GM04504 (cell line): ENCODE measurements at places on chromosomes 6 and 20.
A peak's percentile ranks its signal among the peaks of the same experiment; 100 is the strongest.

- peak; percentile 38 for DNase-seq
These were observed 108.7 kb downstream of the NCOA3 start for GRCh38 chr20:47610247-47610944.

DNA sequence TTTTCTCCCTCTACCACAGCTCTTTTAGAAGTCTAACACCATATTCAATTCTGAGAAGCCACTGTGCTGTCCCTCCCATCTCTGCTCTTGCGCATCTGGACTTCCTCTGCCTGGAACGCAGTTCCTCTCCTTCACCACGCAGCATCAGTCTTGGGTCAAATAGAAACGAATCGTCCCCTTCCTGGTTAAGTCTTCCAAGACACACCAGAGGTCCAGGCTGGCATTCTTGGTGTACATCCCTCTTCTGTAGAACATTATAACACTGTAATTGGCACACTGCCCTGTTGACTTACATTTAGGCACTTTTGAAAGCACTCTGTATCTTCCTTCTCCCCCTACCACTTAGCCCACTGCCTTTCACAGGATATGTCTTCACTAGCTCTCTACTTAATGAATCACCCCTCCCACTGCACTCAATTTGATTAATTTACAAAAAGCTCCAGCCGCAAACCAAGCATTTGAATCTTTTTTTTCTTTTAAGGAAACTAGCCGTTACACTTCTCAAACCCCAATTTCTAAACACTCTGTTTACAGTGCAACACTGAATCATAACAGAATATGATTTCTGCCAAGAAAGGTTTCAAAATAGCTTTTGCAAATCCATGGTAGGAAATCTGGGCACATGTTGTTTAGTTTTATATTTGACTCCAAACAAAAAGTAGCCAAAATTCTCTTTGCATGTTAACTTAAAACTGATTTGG, 140.8 kb upstream of the CARMIL1 start:
- DNase-seq = peak; percentile 56

- DNase-seq = no peak
These were observed 115.6 kb upstream of the PTPN1 start for GRCh38 chr20:50394569-50394968.

DNA sequence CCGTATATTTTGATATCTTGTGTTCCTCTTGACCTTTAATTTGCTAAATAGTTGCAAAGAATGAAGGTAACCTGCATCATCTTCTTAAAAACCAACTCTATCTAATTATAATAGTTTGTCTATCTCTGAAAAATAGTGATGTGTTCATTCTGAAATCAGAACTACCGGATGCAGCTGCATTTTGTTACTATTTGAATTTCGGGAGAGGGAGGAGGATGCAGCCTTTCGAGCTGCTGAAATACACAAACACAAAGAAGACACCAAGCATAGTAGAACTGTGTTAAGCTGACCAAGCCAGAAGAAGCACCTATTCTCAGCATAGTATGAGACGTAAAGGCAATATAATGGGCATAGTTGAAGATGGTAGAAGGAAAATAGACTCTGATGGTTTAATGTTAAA, 33.1 kb downstream of the PTPN1 start:
- no peak for DNase-seq

DNA sequence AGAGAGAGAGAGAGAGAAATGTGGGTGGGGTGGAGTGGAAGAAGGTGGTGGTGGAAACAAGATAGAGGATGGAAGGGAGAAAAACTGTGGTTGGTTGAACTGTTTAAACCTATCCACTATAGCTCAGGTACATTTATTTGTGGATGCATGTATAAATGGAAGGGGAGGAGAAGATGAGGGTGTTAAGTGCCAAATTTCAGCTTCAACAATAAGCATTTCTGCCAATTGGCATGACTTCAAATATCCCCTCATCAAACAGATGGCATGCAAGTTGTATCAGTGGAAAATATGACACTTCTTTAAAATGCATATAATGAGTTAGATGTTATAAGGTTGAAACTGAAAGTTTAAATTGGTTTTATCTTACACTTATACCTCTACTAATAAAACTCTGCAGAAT, 216.1 kb downstream of the LMBRD1 start:
- no peak for DNase-seq

DNA sequence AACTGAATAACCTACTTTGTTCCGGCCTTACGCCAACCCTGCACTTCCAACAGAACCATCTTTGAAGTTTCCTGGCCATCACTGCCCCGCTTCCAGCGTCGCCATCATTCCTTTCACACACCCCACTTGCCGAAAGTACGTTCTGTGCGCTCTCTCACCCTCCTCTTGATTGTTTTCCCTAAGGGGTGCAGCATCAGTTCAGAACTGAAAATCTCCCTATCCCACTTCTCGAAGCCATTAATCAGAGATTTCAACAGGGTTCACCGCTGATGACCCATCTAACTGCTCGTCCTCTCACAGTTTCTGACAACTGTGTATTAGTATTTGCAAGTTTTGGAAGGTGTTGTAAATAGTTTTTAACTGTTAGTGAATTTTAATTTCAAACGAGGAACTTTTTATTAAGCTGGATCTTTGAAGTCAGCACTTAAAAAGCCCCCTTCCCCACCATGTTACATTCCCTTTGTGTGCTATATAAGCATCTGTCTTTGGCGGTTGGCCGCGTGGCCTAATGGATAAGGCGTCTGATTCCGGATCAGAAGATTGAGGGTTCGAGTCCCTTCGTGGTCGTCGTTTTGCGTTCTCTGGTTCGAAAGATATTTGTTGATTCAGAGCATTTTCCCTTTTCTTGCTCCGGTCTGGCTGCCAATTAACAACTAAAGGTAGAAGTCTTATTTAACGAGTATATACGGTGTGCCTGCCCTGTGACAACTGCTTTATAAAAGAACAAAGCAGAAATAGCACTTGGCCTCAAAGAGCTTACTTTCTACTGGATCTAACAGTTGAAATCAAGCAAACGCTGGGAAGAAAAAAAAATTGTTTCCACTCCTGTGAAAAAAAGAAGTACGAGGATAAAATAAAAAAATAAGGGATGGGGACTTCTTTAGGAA, 42.6 kb downstream of the TRIM27 start:
- no peak for DNase-seq

DNA sequence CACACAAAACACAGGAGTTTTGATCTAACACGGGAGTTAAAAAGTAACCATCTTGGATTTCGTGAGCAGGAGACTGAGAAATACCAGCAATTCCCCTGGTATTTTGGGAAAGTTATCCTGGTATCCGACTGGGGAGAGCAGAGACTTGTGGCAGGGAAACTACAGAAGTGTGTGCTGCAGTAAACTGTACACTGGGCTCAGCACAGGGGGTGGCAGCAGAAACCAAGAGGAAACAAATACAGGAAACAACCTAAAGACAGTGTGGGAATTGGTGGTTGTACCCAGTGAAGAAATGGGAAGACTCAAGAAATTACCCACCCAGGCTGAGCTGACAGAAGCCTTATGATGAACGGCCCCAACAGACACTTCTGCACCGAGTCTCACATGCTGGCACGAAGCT, 109.8 kb downstream of the CHD6 start:
- no peak for DNase-seq

- DNase-seq = no peak
These were observed 634 bp upstream of the BTBD9 start for GRCh38 chr6:38640216-38640909.

DNA sequence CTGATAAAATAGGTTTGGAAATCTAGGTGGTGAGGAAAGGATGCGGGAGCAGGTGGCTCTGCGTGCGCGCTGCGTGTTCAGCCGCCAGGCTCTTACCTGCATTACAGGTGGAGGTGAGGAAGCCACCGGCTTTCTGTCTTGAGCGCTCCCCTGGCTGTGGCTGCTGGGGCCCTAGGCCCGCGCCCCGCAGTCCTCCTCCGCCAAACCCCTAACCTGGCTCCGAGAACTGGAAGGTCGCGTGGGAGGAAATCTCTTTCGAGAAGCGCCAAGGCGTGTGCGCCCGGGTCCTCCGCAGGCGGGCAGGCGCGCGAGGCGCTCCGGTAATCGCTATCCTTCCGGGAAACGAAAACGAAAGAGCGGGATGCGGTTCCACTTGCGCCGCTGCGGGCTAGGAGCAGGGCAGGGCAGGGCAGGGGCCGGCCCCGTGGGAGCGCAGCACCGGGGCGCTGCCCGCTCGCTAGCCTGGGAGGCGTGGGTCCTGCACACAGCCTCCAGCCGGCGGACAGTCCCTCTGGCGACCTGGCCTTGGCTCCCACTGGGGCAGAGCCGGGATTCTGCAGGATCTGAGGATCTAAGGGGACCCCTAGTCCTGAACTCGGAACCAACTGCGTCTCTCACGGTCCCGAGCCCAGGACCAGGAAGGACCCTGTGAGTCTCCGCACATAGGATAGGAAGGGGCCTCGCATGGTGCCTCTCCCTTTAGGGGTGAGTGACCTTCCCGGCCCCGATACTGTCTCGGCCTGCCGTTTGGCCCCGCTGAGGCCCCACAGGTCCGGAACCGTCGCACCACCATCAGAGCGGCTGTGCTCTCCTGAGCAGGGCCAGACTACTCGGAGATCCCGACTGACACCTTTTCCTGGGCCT, at the start of gene ETV7:
ETV7 (minus strand) TSS at position 230 of the 864 bp plus-strand sequence; CDS start at position 102, 128 bp downstream.
- DNase-seq = no peak

- peak; percentile 95 for DNase-seq
These were observed 101.0 kb downstream of the NRN1 start for GRCh38 chr6:5905431-5906339.

- DNase-seq = no peak
These were observed 220.9 kb downstream of the KIF16B start for GRCh38 chr20:16352321-16352720.

DNA sequence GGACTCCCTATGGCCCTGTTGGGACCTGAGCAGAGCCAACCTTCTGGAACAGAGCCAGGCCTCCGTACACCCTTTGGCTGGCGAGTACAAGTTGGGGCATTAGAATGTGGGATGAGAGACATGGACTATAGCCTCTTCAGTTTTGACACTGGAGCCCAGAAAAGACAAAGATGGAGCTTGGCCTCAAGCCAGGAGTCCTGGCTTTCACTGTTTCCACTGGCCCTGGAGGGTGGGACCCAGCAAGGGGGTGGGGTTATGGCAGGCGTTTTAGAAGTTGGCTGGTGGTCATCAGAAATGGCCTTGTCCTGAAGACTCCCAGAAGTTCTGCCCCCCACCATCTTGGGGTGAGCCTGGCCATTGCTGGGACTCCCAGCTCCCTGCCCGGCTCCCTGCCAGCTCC, 21.8 kb downstream of the ITPR3 start:
- no peak for DNase-seq

DNA sequence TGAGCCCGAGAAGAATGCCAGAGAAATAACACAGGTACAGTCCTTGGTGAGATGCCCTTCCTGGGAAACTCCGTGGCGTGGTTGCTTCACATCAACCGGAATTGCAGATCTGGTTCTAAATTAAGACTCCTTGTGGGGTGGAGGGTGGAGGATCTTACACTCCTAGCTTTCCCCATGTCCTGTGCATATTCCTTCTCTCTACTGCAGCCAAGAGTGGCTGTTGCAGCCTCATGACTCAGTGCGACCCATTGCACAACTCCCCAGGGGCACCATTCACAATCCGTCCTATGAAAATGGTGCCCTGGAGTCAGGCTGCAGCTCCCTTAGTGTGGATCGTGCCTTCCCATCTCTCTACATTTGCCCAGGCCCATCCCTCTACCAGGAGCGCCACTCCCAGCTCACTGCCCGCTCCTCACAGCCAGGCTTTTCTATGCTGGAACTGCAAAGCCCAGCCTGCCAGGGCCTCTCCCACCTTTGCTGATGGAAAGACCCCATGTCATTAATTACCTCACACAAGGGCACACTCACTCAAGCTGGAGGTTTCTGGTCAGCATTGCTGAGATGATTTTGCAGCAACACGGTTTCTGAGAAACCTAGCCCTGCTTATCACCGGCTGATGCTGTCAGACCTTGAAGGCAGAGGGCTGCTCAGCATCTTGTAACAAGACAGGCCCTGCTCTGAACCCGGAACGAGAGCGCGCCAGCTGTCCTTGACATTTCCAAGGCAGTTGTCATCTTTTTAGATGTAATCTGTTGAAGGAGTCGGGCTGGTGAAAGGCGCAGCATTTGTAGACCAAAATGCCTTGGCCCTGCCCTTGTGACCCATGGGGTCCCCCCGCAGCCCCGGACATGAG, 39.7 kb downstream of the SIRPA start:
- peak; percentile 88 for DNase-seq

DNA sequence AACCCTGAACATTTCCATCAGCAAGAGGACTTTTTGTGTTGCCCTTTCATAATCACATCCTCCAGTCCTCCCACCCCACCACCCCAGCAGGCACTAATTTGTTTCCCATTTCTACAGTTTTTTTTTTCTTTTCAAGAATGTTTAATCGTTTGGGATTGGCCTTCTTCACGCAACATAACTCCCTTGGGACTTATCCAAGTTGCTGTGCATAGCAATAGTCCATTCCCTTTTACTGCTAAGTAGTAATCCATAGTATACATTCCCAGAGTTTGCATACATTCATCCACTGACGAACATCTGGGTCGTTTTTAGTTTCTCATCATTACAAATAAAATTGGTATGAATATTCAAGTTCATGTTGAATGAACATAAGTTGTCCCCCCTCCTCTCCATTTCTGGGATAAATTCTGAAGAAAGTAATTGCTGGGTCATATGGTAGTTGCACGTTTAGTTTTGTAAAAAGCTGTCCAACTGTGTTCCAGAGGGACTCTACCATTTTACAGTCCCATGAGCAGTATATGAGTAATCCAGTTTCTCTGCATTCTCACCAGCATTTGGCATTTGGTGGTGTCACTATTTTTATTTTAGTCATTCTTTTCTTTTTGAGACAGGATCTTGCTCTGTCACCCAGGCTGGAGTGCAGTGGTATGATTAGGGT, 90.8 kb downstream of the DOK5 start:
- no peak for DNase-seq

DNA sequence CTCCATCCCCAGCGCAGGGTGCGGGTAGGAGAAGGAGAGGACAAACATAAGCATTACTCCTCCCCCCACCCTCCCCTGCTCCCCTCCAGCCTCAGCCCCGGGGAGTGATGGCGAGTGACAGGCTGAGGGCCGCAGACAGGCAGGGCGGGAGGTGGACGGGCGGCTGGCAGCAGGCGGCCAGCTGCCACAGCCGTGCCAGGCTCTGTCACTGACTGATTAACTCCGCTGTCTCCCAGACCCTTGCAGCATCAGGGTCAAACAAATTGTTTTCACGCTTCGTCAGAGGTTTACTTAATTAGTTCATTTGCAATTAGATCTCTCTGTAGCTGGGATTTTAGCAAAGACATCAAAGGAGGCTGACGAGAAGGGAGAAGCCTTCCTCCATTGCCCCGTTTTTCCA, 41.9 kb downstream of the FOXP4 start:
- no peak for DNase-seq
